Esophagus muscularis mucosa (tissue), 4 donors: ENCODE measurements at places on chromosomes 4 and X. TPM values are rescaled to one million over a fixed set of nuclear protein-coding genes. Genes with fewer than 3 reads are reported as not detected.

DNA sequence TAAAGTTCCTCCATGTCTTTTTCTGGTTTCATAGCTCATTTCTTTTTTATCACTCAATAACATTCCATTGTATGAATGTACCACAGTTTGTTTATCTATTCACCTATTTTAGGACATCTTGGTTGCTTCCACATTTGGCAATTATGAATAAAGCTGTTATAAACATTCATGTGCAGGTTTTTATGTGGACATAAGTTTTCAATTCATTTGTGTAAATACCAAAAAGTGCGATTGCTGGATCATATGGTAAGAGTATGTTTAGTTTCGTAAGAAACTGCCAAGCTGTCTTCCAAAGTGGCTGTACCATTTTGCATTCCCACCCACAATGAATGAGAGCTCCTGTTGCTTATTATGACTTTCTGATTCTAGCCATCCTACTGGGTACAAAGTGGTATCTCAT is 36.3 kb upstream of the ZFX start:
- no peaks in the 10 kb centered on the region for H3K36me3 ChIP-seq
- H3K27me3 ChIP-seq = no peaks in the 10 kb centered on the region
- no peak overlapping the region for H3K27ac ChIP-seq
- DNase-seq = no peak
- no peak overlapping the region for H3K4me3 ChIP-seq
- peaks cover 27% of the 10 kb centered on the region for H3K4me1 ChIP-seq

DNA sequence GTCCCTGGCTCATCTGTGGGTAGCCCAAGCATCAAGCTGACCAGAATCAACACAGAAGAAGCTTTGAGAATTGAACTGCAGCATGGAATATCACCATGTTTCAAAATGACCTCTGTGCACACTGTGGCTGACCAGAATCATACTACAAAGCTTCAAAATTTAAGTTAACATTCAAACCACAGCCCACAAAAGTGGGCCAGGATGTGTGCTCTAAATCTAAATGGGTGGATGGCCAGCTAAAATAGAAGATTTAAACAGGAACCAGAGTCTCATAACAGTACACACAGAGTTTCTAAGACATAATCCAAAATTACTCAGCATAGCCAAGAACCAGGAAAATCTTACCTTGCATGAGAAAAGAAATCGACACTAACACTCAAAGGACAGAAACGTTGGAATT is 46.1 kb downstream of the KLF3 start:
- no peak overlapping the region for H3K4me3 ChIP-seq
- no peaks in the 10 kb centered on the region for H3K36me3 ChIP-seq
- no peak overlapping the region for H3K27ac ChIP-seq
- no peaks in the 10 kb centered on the region for H3K4me1 ChIP-seq
- no peak for DNase-seq

DNA sequence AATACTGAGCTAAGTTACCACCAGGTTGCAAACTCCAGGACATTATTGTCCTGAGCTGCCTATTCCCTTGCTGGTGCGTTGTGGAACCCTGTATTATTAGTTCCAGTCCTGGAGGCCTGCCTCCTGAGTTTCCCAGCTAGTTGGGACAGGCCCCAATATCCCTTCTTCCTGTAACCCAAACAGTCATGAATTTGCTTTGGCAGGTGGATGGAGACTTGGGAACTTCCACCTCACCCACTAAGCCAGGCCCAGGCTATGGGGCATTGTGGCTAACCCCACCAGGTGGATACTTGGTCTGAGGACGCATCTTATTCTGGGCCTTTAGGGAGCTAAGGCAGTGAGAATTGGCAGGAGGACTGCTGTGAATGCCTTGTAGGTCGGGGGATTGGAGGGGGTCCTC is 5.0 kb downstream of the RBM3 start:
- no peak overlapping the region for H3K4me3 ChIP-seq
- peaks cover 24% of the 10 kb centered on the region for H3K4me1 ChIP-seq
- H3K36me3 ChIP-seq = peaks cover 33% of the 10 kb centered on the region
- DNase-seq = no peak
- H3K27ac ChIP-seq = no peak overlapping the region
- no peaks in the 10 kb centered on the region for H3K27me3 ChIP-seq

The KLF8 gene
- 15.5 TPM for total RNA-seq

- peaks cover 44% of the 10 kb centered on the region for H3K4me1 ChIP-seq
- DNase-seq = no peak
- H3K27ac ChIP-seq = no peak within 1 kb of the TSS
Measured at GRCh38 chrX:140504371-140505324, at the start of gene SOX3. Gene SOX3 (minus strand): TSS chrX:140505069. CDS start chrX:140505060, 9 bp downstream.

DNA sequence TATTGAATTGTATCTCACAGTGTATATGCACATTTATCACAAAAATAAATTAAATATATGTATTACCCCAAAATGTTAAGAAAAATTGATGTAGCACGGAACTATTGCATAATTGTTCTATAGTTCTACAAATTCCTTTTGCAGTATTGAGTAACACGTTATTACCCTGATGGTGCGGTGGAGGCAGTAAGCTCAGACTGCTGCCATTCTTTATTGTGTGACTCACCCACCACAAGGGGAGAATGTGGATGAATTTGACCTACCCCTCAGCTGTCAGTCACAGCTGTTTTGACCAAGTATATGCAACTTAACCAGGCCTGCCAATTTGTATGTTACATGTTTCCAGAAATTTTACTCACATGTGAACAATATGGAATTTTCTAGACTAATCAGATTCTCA is 506.6 kb downstream of the SH3BGRL start:
- no peaks in the 10 kb centered on the region for H3K4me1 ChIP-seq
- H3K27me3 ChIP-seq = no peaks in the 10 kb centered on the region
- no peaks in the 10 kb centered on the region for H3K36me3 ChIP-seq

The MTMR8 gene
- total RNA-seq = 2.8 TPM

The HTR2C gene
- not detected for total RNA-seq

- no peaks in the 10 kb centered on the region for H3K36me3 ChIP-seq
- H3K27me3 ChIP-seq = no peaks in the 10 kb centered on the region
- DNase-seq = no peak
- H3K4me1 ChIP-seq = peaks cover 3% of the 10 kb centered on the region
Measured at GRCh38 chrX:153333266-153333665, 687 bp upstream of the ZNF275 start.

DNA sequence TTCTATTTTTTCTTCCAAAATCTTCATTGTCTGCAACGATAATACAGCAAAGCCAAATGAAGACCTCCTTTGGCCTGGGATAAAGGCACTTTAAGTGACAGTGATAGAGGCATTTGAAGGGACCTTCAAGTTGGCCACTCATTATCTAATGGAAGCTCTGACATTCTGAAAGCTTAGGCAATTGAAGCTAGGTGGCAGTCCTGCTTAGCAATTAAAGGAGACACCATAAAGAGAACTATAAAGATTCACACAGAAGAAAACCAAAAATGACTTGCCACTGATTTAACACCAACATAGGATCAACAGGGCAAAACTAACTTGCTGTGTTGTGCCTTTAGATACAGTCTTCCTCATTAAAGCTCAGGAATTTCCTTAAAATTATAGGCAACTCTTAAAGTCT is 103.3 kb upstream of the TSPAN7 start:
- no peaks in the 10 kb centered on the region for H3K27me3 ChIP-seq
- no peaks in the 10 kb centered on the region for H3K36me3 ChIP-seq
- H3K4me3 ChIP-seq = no peak overlapping the region
- H3K4me1 ChIP-seq = no peaks in the 10 kb centered on the region
- no peak for DNase-seq

DNA sequence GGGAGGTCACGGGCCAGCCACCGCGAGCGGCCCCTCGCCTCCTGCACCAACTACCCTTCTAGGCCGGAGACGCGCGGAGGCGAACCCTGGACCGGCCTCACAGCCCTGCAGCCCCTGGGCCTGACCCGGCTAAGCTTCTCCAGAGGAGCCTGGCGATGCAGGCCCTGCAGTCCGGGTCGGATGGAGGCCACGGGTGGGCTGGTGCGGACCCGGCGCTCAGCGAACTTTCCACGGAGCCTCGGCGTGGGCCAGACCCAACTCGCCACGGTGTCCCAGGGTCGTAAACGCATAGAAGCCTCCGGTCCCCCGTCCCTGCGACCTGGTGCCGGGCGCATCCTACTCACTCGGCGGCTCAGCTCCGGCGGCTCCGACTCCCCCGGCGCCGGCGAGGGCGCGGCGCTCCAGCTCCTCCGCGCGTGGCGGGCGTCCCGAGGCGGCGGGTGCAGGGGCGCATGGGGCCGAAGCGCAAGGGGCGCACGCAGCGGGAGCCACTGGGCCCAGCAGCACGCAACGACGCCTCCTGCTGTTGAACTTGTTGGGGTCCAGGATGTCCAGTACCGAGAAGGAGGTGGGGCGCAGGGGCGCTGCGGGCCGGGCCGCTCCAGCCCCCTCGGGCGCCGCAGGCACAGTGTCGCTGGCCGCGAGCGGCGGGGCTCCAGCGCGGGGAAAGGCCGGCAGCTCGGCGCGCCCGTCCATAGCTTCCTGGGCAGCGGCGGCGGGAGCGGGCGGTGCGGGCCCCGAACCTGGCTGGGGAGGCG is 427 bp downstream of the NKX1-1 start:
- no peaks in the 10 kb centered on the region for H3K36me3 ChIP-seq
- peaks cover 54% of the 10 kb centered on the region for H3K4me1 ChIP-seq
- no peak for DNase-seq

GRCh38 chr4:186699298-186699697 is 24.4 kb downstream of the FAT1 start:
- no peaks in the 10 kb centered on the region for H3K36me3 ChIP-seq
- DNase-seq = no peak
- H3K27ac ChIP-seq = no peak overlapping the region
- H3K4me1 ChIP-seq = peaks cover 67% of the 10 kb centered on the region

DNA sequence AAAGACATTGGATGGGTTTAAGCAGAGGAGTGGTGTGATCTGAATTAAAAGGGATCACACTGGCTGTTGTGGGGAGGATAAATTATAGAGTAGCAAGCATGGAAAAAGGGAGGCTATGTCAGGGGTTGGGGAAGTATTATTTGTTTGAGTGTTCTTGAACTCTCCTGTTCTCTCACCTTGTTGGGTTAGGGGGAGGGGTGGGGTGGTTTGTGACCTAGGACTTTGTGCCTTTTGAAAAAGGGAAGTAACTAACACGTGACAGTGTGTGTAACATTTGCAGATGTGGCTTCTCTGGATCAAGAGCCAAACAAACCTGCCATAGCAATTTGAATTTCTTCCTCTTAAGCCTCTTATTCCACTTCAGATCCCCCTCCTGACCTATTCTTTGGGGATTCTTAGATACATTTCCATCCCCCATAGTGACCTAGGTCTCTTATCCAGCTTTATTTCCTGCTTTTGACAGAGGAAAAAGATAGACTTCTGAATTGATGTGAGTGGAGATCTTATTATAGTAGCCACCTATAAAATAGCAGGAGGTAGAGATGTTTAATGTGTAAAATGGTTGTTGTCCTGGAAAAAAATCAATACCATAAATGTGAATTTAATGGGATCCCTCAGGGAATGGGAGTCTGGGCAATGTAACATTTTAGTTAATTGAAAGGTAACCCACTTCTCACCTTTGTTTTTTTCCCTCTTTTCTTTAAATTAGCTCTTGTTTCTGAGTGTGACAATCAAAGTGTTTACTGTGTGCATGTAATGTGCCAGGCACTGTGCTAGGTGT is 120.4 kb downstream of the CT47B1 start:
- no peaks in the 10 kb centered on the region for H3K4me1 ChIP-seq
- H3K27ac ChIP-seq = no peak overlapping the region
- H3K27me3 ChIP-seq = no peaks in the 10 kb centered on the region

The NXT2 gene
- 2.2 TPM for total RNA-seq

- no peaks in the 10 kb centered on the region for H3K4me1 ChIP-seq
- peaks cover 4% of the 10 kb centered on the region for H3K36me3 ChIP-seq
- no peak overlapping the region for H3K27ac ChIP-seq
- H3K4me3 ChIP-seq = no peak overlapping the region
- H3K27me3 ChIP-seq = no peaks in the 10 kb centered on the region
Measured at GRCh38 chr4:75040703-75041102, 107.8 kb downstream of the PARM1 start.

GRCh38 chr4:123412091-123412505 is 15.5 kb downstream of the SPRY1 start:
- no peak overlapping the region for H3K4me3 ChIP-seq
- no peaks in the 10 kb centered on the region for H3K36me3 ChIP-seq
- H3K27me3 ChIP-seq = no peaks in the 10 kb centered on the region
- no peak for DNase-seq
- H3K4me1 ChIP-seq = peaks cover 4% of the 10 kb centered on the region

The MAGEC1 gene
- not detected for total RNA-seq

The PPP2R2C gene
- 1.7 TPM for total RNA-seq

DNA sequence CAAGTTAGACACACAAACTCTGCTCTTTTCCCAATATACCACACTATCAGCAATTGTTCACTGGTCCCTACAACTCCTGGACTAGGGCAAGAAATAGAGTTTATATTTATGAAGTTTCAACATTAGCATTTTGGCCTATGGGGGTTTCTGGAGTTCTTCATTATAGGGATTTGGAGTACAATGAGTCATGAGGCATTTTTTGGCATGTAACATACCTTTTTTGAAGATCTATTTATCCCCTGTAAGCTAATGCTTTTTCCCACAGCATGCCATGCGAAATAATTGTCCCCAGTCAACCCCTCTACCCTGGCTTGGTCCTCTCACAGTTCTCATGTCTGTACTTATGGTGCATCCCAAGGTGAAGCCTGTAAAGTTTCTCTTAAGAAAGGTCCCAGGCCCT is 36.7 kb upstream of the EDA2R start:
- H3K27me3 ChIP-seq = no peaks in the 10 kb centered on the region
- no peaks in the 10 kb centered on the region for H3K4me1 ChIP-seq
- no peak for DNase-seq
- H3K4me3 ChIP-seq = no peak overlapping the region
- no peak overlapping the region for H3K27ac ChIP-seq

DNA sequence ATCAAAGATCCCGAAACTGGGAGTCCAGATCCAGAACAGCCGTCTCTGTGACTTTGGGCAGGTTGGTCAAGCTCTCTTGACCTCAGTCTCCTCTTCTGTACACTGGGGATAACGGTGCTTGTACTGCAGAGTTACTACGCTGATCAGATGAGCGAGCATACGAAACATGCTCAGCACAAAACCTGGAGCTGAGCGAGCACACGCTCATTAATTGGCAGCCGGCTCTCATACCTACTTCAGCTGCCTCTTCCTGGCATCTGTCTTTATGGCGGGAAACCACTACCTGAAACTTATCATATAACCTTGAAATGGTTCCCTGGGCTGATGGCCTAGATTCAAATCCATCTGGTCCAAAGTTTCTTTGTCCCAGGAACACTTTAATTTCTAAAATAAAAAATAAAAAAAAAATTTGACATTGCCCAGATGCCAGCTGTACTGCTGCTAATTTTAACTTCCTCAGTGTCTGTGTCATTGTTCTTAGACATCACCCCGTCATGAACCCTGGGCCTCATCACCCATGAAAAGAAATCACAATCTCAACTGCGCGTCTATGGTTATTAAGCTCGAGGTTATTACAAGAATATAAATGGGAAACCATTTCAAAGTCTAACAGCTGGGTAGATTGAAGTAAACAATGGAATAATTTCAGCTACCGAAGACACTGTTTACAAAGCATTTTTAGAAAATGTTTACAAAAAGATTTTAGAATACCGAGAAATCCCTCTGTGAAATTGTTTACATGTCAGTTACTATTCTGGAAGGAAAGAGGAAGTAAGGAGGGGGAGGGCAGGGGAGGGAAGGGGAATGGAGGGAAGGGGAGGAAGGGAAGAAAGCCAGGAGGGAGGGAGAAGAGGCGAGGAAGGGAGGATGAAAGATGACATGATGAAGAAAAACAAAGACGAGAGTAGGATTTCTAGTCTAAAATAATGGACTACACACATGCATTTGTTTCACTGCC is 49.0 kb downstream of the CRMP1 start:
- DNase-seq = no peak
- peaks cover 6% of the 10 kb centered on the region for H3K4me1 ChIP-seq
- H3K36me3 ChIP-seq = no peaks in the 10 kb centered on the region
- H3K4me3 ChIP-seq = no peak overlapping the region
- no peaks in the 10 kb centered on the region for H3K27me3 ChIP-seq

- no peaks in the 10 kb centered on the region for H3K36me3 ChIP-seq
- H3K4me3 ChIP-seq = no peak overlapping the region
- H3K27ac ChIP-seq = no peak overlapping the region
Measured at GRCh38 chr4:40672528-40673522, 43.2 kb upstream of the RBM47 start.
